ENCODE measurements at places on chromosomes 1 and 21.

GRCh38 chr1:31644560-31645273 lies at the start of gene PEF1:
PEF1 (minus strand) TSS chr1:31644876; CDS start chr1:31644864, 12 bp downstream.
- DNase-seq, result peak; percentile 98

GRCh38 chr1:46456411-46456963 lies 33.1 kb upstream of the DMBX1 start:
- no peak for DNase-seq

- DNase-seq, result no peak
Measured at GRCh38 chr1:87584586-87584985, 255.9 kb downstream of the LMO4 start.

- no peak for DNase-seq
Measured at GRCh38 chr1:57594002-57594401, 170.1 kb upstream of the DAB1 start.

- DNase-seq, result no peak
Measured at GRCh38 chr1:153417136-153417888, 992 bp downstream of the S100A7A start.

Measured in neural crest cell (in vitro differentiated cells).